ENCODE measurements at places on chromosomes 4 and X.

DNA sequence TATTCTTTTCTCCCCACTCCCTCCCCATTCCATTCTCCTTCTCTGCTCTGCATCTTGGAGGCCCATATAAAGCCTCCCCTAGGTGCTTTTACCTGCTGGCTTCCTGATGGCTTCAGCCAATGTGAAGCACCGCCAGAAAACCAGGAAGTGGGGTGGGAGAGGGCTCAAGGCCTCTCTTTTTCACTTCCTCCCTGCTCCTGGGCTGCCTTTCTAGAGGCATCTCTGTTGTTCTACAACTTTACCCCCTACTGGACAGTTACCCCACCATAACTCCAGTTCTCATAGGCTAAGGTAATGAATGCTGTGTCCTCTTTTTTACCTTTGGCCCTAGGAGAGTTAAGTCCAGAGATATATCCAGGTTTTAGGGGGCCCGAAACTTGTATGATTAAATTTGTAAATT lies 62.4 kb upstream of the PPARGC1A start:
- DNase-seq: no peak

GRCh38 chrX:15864629-15865028 lies 10.0 kb upstream of the AP1S2 start:
- DNase-seq: no peak

DNA sequence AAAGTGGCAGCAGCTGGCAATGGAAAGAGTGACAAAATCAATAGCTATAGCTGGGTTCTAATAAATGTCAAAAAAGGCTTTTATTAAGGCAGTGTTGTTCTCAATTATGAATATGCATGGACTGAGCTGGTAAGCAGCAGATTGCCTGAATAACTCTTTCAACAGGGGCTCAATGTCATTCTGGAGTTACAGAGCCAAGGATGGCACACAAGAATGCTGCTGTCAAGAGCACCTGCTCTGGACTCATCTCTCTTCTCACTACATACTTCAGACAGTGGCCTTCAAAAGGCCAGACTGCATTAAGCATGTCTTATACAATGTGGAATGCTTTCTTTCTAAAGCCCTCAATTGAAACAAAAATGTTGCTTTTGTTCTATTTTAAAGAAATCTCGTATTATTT lies 351.4 kb downstream of the KLHL13 start:
- no peak for DNase-seq

DNA sequence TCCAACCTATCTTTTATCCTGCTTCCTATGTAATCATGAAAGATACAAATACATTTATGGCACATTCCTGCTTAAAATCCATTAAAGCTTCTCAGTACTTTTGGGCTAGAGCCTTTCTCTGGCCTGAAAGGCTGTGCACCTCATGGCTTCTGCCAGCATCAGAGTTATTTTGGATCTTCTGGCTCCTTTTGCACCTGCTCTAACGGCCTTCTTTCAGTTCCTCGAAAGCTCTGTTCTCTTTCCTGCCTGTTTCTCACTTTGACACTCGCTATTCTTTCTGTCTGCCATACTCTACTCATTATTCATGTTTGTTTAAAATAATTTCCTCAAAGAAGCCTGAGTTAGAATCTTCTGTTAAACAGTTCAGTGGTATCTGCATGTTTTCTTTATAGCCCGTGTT lies 86.0 kb downstream of the LRP2BP start:
- no peak for DNase-seq

DNA sequence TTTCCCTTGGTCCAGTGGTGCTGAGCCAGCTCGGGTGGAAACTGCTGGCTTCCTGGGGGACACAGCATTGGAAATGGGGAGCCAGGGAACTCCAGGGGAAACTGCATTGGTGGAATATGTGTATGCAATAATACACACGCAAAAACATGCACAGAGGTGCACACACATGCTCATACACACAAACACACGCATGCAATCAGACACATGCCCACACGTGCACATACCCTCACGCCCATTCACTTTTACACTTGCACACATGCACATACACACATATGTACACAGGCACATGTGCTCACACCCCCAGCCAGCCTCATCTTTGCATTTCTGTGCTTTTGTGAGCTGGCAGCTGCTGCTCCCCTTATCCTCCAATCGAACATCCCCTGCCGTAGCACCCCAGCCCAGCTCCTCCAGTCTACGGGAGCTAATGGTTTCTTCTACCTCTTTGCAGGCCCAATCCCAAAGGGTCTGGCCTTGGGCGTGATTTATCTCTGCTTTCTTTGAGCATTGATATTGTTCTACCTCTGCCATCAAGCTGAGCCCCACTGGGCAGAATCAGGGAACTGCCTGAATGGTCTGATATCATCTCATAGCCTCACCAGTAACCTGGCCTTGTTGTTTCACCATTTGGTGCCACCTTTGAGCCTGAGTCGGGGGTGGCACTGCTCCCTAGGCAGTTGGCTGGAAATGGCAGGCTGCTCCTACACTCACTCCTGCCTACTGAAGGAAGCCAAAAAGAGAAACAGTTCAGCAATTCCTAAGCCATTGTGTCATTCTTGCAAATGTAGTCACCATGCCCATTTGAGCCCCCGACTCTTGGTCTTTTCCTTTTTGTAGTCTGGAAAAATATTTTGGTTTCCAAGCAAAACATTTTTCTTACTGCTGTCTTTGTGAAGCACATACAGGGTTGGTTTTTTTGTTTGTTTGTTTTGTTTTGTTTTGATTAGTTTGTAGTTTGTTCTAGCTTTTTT lies 104.4 kb upstream of the MAMLD1 start:
- DNase-seq: no peak

- no peak for DNase-seq
These were observed 117.9 kb downstream of the COX18 start for GRCh38 chr4:72951628-72952027.

DNA sequence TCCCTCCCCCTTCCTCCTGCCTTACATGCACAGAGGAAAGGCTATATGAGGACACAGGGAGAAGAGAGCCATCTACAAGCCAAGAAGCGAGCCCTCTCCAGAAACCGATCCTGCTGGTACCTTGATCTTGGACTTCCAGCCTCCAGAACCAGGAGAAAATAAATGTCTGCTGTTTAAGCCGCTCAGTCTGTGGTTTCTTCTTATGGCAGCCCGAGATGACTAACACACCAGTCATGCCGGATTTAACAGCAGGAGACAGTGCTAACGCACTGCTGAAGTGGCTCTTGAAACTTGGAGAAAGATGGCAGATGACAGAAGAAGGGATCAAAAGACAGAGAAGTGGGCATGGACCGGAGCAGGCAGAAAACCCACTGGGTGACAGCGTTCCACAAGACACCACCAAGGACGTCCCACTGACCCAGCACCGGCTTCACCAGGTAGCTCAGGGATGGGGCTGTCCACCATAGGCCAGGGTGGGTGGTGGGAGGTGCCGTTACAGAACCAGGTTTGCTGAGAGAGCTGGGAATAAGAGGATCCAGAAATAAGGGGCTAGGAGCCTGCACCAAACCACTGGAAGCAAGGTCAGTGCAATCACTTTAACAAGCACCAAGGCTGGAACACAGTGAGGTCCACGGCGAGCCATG lies 6.2 kb upstream of the MAN2B2 start:
- no peak for DNase-seq

- no peak for DNase-seq
These were observed 72.6 kb downstream of the GPR82 start for GRCh38 chrX:41796577-41796976.

GRCh38 chrX:10117864-10118377 lies 38.9 kb upstream of the CLCN4 start:
- DNase-seq: no peak

GRCh38 chrX:24646745-24647182 lies 383 bp downstream of the PCYT1B start:
- DNase-seq: peak; percentile 16

- no peak for DNase-seq
These were observed 65.3 kb downstream of the EGF start for GRCh38 chr4:109977854-109978501.
